ENCODE measurements at places on chromosomes 7 and 10.

GRCh38 chr7:148819697-148820360 lies 64.3 kb downstream of the EZH2 start:
- no peak for DNase-seq

GRCh38 chr7:106644999-106645398 lies 16.0 kb downstream of the CCDC71L start:
- DNase-seq: no peak

DNA sequence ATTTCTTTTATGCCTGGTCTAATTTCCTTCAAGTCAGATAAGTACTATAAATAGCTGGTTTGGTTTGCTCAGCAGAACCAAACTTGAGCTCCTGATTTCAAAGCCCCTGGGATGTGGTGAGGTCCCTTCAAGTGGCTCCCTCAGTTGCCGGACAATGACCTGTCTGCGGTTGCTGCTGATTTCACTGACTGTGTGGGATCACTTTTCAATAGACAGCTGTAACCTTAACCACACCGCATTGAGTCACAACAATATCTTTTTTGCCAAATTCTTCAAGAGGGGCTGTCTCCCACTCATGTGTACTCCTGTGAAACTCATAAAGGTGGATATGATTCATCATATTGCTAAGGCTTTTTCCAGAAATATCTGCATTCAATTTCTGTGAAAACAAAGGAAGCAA lies 23.1 kb upstream of the ITGA8 start:
- DNase-seq: no peak

- no peak for DNase-seq
Measured at GRCh38 chr7:137888241-137888640, 41.5 kb upstream of the DGKI start.

DNA sequence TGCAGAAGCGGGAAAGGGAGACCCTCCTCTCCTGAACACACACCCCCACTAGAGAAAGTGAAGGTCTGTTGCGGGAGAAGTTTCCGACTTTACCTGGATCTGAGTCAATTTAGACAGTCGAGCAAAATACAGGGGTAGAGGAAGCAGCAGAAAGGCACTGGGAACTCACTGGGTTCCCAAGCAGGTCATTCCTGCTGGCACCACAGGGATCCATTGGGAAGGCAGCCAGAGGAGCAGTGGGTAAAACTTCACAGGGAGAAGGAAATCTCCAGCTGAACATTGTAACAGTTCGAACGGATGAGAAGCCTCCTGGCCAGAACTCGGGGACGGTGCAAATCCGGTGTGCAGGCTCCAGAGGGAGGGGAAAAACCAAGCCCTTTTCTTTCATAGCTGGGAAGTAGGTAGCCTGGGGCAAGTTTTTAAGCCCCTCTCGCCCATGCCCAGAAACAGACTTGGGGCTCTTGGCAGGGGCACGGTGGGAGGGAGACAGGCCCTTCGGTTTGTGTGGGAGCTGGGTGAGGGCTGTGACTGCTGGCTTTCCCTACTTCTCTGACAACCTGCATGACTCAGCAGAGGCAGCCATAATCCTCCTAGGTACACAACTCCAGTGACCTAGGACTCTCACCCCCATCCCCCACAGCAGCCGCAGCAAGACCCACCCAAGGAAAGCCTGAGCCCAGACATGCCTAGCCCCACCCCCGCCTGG lies 51.9 kb downstream of the DDC start:
- no peak for DNase-seq

Data from T-helper 17 cell (primary cell).